Skeletal muscle cell (primary cell): ENCODE measurements at places on chromosomes 13 and 19.

DNA sequence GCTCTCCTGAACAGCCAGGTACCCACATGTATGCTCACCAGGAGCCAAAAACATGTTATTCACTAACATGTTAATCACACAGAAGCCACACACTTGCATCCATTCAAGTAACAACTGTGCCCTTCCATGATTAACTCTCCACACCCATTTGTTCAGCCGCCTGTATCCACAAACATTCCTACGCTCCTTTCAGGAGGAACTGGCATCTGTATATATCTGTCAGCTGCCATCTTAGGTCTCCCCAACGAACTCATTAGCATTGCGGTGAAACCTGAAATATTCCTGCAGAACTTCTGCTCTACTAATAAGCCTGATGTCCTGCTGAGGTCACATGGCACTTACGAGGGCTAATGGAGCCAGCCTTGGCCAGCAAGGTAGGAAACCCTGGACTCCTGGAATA is 33.0 kb downstream of the OLFM2 start:
- no peak for DNase-seq

- DNase-seq, result no peak
These were observed 87.0 kb upstream of the SOX21 start for GRCh38 chr13:94799299-94799698.

DNA sequence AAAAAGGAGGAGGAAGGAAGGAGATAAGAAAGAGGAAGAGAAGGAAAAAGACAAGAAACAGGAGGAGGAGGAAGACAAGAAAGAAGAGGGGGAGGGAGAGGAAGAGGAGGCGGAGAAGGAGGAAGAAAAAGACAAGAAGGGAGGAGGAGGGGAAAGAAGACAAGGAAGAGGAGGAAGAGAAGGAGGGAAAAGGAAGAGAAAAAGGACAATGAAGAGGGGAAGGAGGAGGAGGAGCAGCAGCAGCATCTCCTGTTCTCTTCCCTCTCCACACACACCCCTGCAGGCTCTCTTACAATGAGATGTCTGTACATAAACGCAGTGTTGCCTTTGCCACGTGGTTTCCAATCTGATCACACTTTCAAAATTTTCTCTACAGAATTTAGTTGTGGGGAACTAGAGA is 66.6 kb downstream of the RUBCNL start:
- DNase-seq, result no peak

GRCh38 chr13:43546251-43546650 is 240.5 kb downstream of the ENOX1 start:
- DNase-seq, result peak; percentile 21

GRCh38 chr19:38173291-38174041 is 50.6 kb downstream of the DPF1 start:
- DNase-seq, result peak; percentile 36

GRCh38 chr19:33551676-33552075 is 30.1 kb upstream of the PEPD start:
- DNase-seq, result no peak

DNA sequence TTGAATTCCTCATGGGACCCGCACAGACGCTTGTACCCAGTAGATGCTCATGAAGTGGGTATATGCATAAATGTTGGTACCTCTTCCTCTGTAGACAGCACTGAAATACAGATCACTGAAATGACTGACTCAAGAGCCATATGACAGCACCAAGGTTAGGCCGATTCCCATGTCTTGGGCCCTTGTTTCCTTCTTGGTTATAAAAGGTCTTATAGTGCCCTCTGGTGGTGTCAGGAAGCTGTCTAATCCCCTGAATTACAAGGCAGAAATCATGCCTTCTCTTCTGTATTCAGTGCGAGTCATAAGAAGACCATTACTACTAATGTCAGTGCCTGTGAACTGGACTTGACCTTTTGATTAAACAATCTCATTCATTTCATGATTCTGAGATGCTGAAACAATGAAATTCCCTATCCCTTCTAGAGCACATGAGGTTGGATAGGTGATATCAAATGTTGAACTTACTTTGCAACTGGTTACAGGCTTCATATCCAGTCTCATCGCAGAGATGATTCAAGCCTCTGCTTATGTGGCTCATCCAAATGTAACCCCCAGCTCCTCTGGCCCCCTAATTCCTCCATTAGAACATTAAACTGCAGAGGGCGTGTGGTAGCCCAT is 59.7 kb downstream of the SPATA13 start:
- DNase-seq, result peak; percentile 58

DNA sequence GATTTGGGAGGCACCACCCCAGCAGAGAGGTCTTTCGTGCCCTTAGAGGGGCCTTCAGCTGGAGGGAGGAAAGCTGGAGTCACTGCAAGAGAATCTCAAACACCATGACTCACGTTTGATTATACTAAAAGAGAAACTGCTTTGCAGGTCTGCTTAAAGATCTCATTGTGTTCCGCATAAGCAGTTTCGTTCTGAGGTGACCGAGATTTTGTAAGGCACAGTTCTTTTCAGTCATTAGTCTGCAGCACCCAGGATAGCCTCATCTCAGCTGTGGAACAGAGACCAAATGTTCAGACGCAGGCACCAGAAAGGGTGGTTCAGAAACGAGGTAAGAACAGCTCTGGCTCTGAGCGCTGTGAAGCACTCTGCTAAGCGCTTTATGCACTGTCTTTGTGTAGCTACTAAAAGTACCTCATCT is 71.2 kb upstream of the GTF3A start:
- DNase-seq, result no peak

- DNase-seq, result no peak
These were observed 2.0 kb upstream of the A1BG start for GRCh38 chr19:58355215-58355796.

GRCh38 chr13:99425485-99426341 is 75.6 kb upstream of the TM9SF2 start:
- no peak for DNase-seq

- no peak for DNase-seq
These were observed 224.3 kb upstream of the SOX21 start for GRCh38 chr13:94936633-94937032.

GRCh38 chr13:51885651-51886050 is 23.9 kb downstream of the CCDC70 start:
- no peak for DNase-seq

GRCh38 chr13:47598340-47598911 is 402.6 kb downstream of the SUCLA2 start:
- no peak for DNase-seq

GRCh38 chr13:51827254-51827653 is 17.7 kb downstream of the TMEM272 start:
- no peak for DNase-seq
